ENCODE measurements at places on chromosomes 12 and 14.

- no peak for DNase-seq
Observed at GRCh38 chr14:63598807-63599206, 42.9 kb downstream of the WDR89 start.

DNA sequence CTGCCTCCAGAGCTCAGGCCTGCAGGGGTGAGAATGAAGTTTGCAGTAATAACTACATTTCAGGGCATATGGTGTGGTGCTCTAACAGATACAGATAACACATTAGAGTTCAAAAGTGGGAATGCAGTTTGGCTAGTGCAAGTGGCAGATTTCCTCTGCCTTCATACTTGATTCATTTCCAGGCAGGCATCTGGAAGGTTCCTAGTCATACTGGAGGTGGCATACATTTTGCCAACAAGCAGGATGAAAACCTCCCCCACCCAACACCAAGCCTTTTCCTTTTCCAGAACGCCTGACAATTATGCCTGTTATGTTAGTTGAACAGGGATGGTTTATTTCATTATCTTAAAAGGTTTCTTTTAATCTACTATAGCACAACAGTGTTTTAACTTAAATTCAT, 24.3 kb downstream of the VTI1B start:
- no peak for DNase-seq

- DNase-seq: no peak
Observed at GRCh38 chr12:66716522-66716921, 37.6 kb upstream of the GRIP1 start.

DNA sequence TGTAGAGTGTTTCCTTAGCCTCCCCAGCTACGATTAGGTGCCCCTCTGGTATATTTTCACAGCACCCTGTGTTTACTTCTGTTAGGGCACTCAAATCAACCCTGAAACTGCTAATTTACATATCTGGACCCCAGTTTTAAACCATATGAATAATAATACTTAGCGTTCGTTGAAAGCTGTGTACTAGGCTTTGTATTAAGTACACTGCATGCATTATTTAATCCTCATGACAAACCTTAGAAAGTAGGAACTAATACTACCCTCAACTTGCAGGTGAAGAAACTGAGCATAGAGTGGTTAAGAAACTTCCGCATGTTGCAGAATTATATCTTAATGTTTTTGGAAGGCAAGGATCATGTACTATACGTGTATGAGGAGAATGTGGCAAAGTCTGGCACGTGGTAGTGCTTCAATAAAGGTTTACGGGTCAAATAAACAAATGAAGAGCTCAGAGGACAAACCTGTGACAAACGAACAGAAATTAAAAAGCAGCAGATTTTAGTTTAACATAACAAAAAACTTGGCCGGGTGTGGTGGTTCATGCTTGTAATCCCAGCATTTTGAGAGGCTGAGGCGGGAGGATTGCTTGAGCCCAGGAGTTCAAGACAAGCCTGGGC, 22.2 kb upstream of the ARID2 start:
- no peak for DNase-seq

DNA sequence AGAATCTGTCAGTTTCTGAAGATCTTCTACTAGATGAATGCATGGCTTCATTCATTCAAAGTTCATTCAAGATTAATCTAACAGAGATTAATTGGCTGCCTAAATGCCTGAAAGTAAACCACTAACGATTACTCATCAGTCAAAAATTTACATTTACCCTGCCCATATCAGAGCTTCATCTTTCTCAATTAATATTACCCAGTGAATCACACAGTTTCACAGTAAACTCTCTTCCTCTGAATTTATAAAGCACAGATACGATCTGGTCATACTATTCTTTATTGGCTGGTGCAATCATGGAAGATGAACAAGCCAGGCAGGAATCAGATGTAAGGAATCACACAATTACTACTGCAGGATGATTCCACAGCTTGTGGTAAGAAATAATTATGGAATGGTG, 377.7 kb downstream of the SLC16A7 start:
- DNase-seq: no peak

DNA sequence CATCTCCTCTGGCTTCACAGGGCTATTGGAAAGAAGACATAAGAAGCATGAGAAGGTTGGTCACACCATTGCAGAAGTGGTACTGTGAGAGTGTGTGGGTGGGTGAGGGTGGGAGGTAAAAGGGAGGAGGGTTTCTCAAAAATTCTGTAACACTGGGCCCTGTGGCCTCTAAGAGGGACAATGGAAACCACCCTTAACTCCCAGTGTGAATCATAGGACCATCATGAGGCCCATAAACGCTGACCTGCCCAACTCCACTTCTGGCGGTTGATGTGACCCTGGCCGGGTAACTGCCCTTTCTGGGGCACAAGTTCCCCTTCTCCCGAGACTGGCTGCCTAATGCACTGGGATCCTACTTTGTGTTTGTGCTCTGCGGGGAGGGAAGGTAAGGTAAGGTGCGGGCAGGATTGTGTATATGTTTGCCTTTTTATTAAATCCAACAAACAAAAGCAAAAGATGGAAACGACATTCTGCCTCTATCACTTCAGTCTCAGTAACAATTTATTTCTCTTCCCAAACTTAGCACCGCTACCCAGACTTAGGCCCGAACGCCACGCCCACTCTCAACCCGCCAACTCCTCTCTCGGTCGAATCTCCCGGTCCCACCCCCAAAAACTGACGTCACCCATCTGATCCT, 551 bp downstream of the METTL1 start:
- DNase-seq: peak; percentile 90

- DNase-seq: no peak
Observed at GRCh38 chr12:2682296-2683251, 112.2 kb upstream of the FKBP4 start.

GRCh38 chr12:54526812-54527630, 22.4 kb upstream of the PDE1B start:
- DNase-seq: no peak

GRCh38 chr12:26268841-26269561, 73.6 kb downstream of the SSPN start:
- no peak for DNase-seq

DNA sequence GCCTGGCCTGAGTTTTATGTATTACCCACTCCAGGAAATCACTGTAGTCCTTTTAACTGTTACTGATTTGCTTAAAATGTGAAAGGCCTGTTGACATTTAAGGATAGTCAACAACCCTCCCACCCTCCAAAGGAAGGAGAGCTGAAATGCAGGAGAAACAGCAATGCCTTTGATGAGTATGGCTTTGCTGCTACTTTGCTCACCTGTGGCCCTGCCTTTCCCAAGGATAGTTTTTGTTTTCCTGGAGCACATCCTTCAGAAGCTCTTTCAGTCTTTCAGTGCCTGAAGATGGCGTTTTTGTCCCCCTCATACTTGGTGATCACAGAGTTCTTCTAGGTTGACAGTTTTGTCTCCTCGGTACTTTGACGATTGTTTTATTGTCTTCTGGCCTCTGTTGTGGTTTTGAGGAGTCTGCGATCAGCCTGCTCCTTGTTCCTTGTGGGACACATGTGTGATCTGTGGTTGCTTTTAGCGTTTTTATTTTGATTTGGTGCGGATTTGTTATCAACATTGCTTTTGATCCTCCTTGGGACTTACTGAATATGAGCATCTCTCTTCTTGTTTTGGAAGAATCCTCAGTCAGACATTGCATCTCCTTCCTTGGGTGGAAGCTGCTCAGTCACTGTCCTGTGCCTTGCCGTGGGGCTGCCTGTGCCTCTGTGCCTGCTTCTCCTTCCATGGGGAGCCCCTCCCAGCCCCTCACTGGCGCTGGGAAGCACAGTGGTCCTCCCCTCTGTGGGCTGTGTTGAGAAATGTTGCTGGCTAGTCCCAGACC, 17.2 kb downstream of the PACS2 start:
- DNase-seq: no peak

DNA sequence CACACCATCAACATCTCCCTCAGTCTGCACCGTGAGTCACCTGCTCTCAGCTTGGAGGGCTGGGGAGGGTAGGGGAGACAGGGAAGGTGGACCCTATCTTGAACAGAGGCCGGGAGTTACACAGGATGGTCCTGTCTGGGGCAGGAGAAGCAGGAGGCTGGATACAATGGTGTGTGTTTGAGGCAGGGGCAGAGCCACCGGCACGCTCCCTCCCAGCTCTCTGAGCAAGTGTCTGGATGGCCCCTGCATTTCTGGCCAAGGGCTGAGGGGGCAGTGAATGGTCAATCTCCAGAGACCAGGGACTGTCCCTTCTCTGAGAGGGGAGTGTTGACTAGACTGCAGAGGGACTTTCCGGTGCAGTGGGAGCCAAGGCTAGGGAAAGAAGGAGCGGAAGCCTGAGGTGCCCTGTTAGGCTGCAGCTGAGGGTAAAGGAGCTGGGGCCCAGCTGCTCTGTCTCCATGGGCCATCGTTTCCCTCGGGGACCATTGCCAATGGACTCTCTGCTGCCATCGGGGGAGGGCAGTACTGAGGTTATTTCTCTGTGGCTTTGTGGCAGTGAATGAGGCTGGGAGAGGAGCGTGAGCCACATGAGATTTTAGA, 1.9 kb downstream of the LRP1-AS start:
- no peak for DNase-seq

DNA sequence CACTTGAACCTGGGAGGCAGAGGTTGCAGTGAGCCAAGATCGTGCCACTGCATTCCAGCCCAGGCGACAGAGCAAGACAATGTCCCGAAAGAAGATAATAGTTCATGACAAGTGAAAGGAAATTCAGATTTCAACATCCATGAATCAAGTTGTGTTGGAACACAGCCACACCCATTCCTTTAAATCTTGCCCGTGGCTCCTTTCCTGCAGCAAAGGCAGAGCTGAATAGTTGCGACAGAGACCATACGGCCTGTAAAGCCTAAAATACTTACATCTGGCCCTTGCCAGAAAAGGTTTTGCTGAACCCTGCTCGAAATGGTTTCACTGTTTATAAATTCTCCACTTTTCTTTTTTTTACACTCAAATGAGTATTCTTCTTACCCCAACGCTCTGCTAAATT, 17.7 kb upstream of the ITPK1 start:
- no peak for DNase-seq

DNA sequence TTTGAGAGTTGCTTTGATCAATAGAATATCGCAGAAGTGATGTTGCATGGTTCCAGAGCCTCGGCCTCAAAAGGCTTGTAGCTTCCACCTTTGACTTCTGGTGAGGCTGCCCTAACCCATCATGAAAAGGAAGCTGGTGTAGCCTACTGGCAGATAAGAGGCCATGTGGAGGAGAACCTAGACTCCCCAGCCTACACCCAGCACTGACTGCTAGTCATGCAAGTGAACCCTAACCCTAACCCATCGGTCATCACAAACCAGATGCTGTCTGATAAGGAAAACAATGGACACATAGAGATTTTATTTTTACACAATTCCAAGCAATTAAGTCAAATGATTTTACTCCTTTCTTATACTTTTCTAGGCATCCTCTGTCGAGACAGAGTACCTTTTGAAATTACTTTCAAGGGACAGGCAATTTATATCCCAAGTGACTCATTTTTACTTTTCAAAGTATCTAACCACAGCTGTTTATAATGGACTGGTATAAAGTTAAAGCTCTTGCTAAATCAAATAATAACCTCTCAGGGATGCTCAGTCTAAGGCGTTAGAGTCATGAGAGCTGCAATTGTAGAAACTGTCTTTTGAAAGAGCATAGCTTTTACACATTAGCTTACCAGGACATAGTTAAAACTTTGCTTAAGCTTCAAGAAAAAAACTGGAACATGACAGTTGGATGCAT, 17.6 kb downstream of the PTPRB start:
- DNase-seq: no peak

- DNase-seq: no peak
Observed at GRCh38 chr12:124547626-124548025, 19.8 kb downstream of the NCOR2 start.

GRCh38 chr14:23544511-23545447, 6.8 kb downstream of the ZFHX2 start:
- no peak for DNase-seq

GRCh38 chr14:104604458-104605449, at the start of gene TMEM179:
TMEM179 (minus strand) TSS chr14:104604772; CDS start chr14:104604741, 31 bp downstream.
- DNase-seq: peak; percentile 54

All from GM13977 (cell line).